ENCODE measurements at places on chromosomes 3 and 15.

GRCh38 chr15:69194854-69195253 lies 34.4 kb downstream of the GLCE start:
- DNase-seq: no peak

GRCh38 chr3:140238646-140239314 lies 303.8 kb downstream of the CLSTN2 start:
- DNase-seq: no peak

- DNase-seq: no peak
These were observed 72.8 kb downstream of the FNDC3B start for GRCh38 chr3:172112078-172112733.

DNA sequence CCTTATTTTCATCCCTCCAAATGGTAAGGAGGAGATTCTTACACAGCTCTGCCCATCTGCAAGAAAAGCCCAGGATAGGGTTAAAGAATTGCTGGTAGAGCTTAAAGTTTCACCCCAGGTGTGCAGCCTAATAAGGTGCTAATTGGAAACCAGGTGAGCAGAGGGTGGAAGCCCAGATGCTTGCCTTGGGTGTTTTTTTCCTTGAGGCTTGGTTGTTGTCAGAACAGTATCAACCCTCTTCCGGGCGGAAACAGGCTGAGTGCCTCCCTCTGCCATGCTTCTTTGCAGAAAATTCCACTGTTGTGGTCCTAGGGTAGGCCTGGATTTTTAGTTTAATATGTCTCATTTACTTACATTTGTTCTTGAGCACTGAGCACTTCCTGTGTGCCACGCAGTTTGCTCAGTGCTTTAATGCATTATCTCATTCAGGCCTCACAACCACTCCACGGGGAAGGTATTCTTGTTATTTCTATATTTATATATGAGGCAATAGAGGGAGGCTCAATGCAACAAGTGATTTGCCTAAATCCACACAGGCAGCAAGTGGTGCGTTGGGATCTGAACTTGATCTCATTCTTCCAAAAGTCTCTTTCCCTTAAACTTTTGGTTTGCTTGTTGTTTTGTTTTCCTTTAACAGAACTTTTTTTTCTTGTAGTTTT lies 115.0 kb upstream of the LRIG1 start:
- no peak for DNase-seq

DNA sequence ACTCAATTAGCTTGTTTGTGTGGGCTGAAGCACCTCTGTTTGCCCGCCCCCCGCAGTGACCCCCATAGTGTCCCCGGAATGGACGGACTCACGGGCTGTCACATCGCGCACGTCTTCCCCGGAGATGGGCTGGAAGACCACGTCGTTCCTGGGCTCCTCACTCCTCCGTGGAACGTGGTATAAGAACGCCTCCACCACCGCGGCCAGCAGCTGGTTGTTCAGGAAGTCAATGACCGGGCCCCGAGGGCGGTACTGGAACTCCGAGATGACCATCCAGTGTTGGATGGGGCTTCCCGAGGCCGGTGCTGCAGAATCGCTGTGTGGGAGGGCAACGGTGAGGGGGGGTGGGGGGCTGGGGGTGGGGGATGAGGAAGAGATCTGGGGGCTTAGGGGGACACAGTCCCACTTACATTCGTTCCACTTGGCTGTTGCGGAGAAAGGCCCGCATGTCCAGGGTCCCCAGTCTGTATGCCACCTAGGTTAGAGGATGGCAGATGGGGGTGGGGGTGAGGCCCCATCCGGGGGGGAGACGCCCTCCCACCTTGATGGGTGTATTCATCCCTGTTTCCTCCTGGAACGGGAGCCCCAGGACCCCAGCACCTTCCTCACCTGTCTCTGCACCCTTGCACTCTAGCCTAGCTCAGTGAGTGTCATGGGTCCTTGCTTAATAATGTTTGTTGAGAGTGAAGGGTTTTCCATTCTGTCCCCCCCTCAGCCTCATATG lies 30.2 kb downstream of the MUC20 start:
- no peak for DNase-seq

DNA sequence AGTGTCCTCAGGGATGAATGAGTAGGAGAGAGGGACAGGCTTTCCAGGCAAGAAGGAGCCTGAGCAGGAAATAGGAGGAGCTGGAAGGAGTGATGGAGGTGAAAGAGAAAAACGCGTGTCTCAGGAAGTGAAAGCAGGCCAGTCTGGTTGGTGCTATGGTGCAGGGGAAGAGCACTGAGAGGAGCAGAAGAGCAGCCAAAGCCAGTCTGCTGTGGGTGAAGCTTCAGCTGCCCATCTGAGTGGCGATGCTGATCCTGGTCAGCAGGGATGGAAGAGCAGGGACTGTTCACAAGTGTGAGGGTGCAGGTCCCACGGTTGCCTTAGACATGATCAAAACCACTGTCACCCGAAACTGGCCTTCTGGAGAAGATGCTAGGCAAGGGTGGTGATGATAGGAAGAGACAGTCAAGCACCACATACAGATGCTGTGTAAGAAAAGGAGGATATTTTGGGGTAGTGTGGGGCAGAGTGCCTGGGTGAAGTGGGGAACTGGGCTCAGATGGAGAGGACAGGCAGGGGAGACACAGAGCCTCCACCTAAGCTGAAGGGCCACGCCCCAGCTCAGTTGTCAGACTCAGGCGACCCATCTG lies 5.5 kb upstream of the KY start:
- no peak for DNase-seq

GRCh38 chr3:20974396-20974795 lies 776.6 kb downstream of the ZNF385D start:
- no peak for DNase-seq

- no peak for DNase-seq
These were observed 40.6 kb downstream of the LYZL4 start for GRCh38 chr3:42369832-42370231.

DNA sequence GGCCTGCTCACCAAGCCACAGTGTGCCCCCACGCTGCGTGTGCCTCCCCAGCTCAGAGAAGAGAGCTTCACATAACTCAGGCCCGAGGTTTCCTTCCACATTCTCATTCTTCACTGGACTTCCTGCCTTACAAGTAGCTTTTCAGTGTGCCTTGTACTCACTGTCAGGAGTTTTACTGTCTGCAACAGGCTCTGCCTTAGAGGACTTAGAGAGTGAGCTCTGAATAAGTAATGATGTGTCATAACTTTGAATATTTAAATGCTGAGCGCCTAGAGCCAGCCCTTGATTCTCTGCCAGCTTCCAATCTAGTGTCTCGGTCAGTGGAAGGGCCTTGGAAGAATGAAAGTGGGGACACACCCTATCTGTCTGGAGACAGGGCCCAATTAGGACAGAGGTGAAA lies 41.8 kb downstream of the ITGB5 start:
- DNase-seq: no peak

DNA sequence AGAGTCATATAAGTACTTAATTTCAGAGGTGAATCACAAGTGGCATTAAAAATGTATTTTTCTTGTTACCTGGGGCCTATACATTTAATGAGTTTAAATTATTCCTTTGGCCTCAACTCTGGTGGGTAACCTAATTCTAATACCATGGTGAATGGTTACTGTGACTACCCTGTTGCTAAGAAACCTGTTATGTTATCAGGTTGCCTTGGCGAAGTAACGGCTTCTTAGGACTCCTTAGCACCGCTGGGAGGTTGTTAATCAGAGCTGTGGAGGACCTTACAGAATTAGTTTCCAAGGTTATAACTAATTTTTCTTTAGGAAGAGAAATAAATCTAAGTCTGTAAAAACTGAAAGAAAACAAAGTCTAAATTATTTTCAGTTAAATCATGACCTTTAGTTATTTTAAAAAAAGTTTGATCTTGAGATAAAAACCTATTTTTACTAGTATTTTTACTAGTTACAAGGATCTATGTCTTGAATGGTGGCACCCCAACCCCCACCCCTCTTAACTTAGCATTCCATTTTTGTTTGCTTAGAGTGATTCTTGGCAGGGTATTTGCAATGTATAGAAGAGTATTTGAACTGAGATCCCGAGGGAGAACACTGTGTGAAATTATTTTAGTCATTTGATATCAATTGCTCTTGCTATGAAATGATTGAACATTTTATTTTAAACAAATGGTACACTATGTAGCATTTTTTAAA lies 155.5 kb downstream of the FNDC3B start:
- DNase-seq: no peak

DNA sequence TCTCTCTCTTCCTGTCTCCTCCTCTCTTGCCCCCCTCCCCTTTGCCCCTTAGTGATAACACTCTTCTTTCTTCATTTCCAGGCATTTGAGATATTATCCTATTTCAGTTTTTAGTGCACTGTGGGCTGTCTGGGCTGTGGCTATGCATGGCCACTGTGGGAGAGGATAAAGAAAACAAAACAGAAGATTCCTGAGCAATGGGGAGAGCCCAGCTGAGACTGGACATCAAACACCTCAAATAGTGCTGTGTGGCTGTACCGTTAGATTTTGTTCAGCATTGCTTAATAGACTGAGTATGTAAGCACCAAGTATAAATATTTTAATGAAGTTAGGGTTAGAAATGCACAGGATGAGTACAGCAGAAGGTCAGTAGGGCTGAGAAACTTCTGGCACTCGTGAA lies 7.9 kb upstream of the GBE1 start:
- no peak for DNase-seq

GRCh38 chr3:108393128-108393900 lies 97.0 kb downstream of the HHLA2 start:
- DNase-seq: no peak

DNA sequence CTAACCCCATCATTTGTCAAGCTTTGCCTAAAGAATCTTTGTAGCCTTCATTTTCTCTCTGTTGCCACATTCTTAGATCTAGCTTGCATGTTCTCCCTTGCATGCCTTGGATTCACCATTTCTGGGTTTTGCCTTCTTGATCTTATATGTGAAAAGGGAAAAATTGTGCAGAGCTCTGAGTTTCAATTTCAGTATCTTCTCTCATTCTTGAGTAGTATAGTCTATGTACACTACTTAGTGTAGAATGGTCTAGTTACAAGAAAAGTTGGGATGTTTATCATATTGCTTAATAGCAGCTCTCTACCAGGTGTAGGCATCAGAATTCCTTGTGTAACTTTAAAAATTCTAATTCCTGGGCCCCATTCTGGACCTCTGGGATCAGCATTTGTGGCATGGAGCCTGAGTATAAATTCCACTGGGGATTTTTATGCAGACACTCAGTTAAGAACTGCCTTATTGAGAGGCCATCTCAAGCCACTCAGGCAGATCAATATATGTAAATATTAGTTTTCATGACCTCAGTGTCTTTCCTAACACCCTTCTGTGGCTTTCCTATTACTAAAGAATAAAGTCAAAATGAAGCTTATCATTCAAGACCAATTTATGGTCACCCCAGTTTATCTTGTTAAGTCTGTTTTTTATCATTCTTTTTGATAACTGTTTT lies 23.4 kb downstream of the GTF2E1 start:
- DNase-seq: no peak

- DNase-seq: no peak
These were observed 221.0 kb downstream of the SHQ1 start for GRCh38 chr3:72627271-72627670.

- DNase-seq: no peak
These were observed 7.8 kb downstream of the LRCH3 start for GRCh38 chr3:197798863-197799262.

DNA sequence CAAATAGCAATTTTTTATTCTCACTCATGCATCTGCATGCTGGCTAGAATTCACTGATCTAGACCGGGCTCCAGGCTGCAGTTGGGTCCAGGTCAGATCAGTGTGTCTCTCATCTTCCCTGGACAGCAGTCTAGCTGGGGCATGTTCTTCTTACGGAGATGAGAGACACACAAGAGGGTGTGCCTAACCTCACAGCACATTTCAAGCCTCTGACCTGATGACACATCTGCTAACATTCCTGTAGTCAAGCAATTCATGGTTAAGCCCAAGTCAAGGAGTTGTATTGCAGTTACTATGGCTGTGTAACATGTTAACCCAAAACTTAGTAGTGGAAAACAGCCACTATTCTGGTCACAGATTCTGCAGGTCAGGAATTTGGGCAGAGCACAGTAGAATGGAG lies 13.1 kb downstream of the BSN start:
- no peak for DNase-seq

DNA sequence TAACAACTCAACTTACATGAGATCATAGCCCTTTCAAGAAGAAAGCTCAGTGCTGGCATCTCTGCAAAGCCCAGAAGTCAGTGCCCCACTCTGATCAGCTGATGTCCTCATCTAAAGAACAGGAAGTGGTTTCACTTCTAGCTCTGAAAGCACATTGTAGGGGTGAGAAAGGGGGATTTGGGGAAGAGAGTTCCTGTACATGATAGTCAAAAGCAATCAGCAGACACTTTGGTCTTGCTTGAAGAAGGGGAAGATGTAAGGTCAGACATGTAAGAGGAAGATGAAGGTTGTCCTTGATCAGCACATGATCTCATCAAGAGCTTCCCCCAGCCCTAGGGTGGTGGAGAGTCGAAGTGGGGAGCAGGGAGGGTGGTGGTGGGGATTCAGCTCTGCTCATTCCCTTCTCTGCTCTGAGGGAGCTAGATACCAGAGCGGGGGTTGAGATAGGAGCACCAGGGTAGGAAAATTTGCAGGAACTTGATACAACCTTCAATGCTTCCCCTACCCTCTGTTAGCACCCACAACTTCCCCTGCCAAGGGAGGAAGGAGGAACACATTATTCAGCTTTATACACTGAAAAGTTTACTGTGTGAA lies 76.4 kb upstream of the ETV5 start:
- peak; percentile 41 for DNase-seq

DNA sequence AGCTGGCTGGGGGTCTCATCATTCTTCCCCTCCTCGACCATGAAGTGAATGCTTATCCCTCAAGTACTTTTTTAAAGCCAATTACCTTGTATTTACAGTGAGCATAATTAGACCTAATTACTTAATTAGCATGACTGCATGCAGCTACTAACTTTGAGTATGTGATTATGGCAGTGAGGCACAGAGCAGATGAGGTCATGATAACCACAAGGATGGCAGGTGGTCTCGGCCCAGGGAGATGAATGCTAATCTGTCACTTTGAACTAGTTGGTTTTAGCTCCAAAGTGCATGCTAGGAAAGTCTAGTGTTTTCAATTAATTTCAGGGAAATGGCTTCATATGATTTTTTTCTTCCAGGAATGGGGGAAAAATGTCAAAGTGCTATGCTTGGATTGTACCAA lies 233.8 kb downstream of the NTRK3 start:
- no peak for DNase-seq

GRCh38 chr3:4271834-4272233 lies 31.3 kb upstream of the SETMAR start:
- no peak for DNase-seq

GRCh38 chr3:64179249-64179648 lies 46.0 kb downstream of the PRICKLE2 start:
- DNase-seq: no peak

- DNase-seq: no peak
These were observed 214.1 kb downstream of the NECTIN3 start for GRCh38 chr3:111285694-111286093.

- DNase-seq: no peak
These were observed 596 bp downstream of the COL7A1 start for GRCh38 chr3:48594417-48595049.

GRCh38 chr15:59148153-59148833 lies 43.3 kb downstream of the CCNB2 start:
- DNase-seq: no peak
